ENCODE measurements at places on chromosomes 16 and 17.
A peak's percentile ranks its signal among the peaks of the same experiment; 100 is the strongest.

DNA sequence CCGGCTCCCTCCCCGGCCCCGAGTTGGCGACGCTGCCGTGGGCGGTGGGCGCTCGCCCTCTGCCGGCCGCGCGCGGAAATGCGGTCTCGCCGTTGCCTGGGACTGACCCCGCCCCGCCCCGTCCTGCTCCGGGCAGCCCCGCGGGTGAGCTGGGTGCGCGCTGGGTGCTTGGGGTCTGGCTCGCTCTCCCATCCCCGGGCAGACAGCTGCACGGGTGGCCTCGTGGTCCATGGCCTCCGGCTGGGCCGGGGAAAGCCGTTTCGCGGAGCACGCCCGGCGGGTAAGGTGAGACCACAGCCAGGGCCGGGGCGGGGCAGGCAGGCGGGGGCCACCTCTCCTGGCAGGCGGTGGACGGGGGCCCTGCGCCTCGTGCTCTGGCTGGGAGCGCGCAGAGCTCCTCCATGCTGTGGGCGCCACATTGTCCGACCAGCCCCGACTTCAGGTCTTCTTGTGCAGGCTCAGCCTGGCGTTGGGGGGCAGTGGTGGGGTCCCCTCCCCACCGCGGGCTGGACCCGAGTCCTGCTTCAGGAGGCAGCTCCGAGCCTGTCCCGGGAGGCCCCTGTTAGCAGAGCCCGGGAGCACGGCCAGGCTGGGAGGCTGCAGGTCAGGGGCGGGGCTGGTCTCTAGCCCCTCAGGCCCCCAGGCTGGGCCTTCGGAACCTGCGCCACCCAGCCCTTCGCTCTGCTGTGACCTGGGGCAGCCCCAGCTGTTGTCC is 7.0 kb upstream of the C1QTNF8 start:
- peak; percentile 44 for DNase-seq

DNA sequence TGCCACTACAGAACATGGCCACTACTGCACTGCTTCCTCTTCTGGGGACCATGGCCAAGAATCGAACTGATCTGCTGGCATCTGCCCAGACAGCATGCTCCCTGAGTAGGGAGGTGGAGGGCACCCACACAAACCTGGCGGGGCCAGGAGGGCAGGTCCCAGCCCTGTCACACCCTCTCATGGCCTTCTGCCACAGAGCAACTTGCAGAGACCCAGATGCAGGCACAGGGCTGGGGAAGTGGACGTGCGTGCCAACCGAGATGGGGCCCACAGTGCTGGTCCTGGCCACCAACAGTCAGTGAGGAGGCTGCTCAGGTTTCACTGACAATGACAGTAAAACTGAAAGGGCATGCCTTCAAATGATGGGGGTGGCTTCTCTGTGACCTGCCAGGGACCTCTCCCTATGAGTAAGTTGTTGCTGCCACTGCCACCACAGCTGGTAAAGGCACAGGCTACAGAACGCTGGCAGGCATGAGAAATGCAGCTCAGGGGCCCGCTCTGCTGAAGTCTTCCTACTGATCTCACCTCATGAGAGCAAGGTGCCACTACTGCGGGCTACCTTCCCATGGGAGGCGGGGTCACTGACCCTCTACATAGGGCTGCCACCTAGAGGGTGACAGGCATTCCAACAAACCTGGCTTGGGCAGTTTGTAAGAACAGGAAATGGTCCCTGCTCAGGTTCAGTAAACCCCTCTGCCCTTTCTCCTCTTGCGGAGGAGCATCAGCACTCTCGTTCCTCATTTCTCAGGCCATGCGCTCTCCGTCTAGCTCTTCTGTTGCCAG is 15.5 kb downstream of the HIC1 start:
- no peak for DNase-seq

GRCh38 chr16:19132898-19133297 is 19.1 kb downstream of the ITPRIPL2 start:
- no peak for DNase-seq

DNA sequence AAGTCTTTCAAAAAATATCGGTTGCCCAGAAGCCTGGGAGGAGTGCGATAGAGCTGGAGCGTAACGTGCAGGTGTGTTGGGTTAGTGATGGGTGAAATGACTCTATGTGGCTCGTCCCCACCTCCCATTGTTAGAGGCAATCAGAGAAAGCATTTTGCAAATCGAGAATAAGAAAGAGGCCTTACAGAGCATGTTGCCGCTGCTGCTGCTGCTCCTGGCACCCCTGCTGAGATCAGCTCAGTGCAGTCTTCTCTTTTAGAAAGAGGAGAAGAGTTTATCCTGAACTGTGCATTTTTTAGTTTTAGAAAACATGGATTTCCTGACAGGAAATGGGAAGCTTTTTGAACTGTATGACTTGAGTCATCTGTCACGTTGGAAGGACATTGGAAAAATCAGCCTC is 774.5 kb upstream of the RBFOX1 start:
- no peak for DNase-seq

DNA sequence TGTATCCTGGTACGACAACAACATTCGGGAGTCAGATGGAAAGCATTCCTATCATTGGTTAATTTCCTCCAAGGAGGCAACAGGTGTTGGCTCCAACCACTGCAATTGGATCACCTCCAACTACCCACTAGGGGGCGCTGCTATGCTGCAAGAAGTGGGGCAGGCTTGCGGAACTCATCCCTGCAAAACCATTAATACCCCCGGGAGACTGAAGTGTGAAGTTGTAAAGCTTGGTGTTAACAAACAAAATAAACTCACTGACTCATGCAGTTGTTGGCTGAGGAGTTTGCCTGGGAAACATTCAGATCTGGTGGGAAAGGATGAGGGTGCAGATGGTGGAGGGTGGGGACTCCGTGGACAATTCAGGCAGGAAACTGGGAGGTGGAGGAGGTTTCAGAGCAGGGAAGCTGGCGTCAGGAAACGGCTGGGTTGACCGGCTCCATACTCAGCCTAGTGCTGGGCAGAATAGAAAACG is 84.9 kb downstream of the HS3ST2 start:
- peak; percentile 17 for DNase-seq

Data from stimulated activated CD8-positive, alpha-beta memory T cell treated with anti-CD3 and anti-CD28 coated beads, Interleukin-7, amount 100 ng/mL, for 24 hours (primary cell).